Mammary epithelial cell (primary cell): ENCODE measurements at places on chromosomes 5 and 9. TPM values are rescaled to one million over a fixed set of nuclear protein-coding genes. Genes with fewer than 3 reads are reported as not detected.
A peak's percentile ranks its signal among the peaks of the same experiment; 100 is the strongest.

SH3TC2 gene
- polyA plus RNA-seq, result 13.9 TPM

GRCh38 chr5:86257871-86258270, 359.9 kb upstream of the COX7C start:
- DNase-seq, result no peak

LHX2 gene
- 0.02 TPM for polyA plus RNA-seq

TOMM5 gene
- polyA plus RNA-seq, result 170 TPM

ANKRD33B gene
- polyA plus RNA-seq, result 0.50 TPM

DNA sequence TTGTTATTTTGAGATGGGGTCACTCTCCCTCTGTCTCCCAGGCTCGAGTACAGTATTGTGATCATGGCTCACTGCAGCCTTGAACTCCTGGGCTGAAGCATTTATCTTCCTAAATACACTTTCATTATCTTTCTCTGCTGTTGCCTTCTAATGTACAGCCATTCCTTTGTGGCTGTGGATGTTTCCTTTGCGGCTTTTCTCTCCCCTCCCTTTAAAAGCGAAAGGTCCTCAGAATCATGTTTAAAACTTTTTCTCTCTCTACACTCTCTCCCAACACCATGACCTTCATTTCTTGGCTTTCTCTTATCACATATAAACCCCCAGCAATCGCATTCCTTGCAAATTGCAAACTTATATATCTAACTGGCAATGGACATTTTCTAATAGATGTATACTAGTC, 1.6 kb downstream of the IFNA2 start:
- no peak for DNase-seq

SPATA31C1 gene
- not detected for polyA plus RNA-seq

DNA sequence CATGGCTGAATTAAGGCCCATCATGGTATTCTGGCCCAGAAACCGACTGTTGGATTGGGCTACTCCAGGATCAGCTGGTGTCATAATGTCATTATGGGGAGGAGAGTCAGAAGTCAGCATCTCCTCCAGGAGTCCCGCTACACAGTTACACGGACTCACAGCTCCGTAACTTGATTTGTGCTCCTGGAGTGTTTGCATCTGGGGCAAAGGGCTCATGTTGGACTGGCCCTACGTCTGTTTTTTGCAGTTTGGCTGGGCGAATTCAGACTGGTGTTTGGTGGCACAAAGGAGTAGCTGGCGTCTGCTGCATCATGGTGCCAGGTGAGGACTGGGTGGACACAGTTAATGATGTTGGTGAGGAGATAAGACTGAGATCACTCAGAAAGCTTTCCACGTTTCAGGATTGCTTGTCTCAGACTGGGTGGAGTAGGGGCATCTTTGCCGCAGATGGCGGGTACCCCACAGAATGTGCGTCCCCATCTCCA, 31.3 kb downstream of the OR2V1 start:
- no peak for DNase-seq

- DNase-seq, result no peak
These were observed 118.2 kb downstream of the KLHL3 start for GRCh38 chr5:137617528-137618205.

GRCh38 chr5:179768326-179769085, 25.3 kb upstream of the LTC4S start:
- peak; percentile 14 for DNase-seq

FAM78A gene
- polyA plus RNA-seq, result 0.52 TPM

GRCh38 chr5:132641841-132642240, 16.1 kb upstream of the IL13 start:
- DNase-seq, result no peak

- no peak for DNase-seq
These were observed 55.6 kb downstream of the CFAP90 start for GRCh38 chr5:7795306-7795705.

FSD1L gene
- 1.2 TPM for polyA plus RNA-seq

GRCh38 chr5:116564756-116565490, 9.7 kb downstream of the SEMA6A start:
- DNase-seq, result no peak
